ENCODE measurements at places on chromosomes 3 and 15.

DNA sequence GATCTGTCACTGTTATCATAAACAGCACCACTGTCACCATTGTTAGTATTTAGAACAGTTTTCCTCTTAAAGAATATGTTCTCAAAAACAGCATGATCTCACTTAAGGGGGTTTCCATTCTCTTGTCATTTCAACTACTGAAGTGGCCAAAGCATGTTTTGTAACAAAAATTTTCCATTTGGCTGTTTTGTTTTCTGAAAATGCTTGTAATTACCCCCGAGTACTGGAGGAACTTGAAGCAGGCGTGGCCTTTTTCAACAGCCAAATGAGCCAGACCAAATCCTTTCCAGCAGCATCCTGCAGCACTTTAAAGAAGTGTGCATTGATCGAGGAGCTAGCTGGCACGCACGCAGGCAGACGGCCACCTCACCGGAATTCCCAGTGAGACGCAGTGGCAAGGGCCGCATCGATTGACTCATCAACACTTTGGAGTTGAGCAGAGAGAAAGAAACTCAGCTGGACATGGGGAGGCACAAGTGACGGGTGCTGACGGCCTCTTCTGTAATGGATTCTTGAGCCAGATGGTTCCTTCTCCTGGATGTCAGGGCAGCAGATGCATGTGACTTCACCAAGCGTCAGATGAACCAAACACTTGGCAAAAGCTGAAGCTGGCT, 234.3 kb upstream of the IGF1R start:
- no peak for DNase-seq

- DNase-seq = no peak
Measured at GRCh38 chr15:49145651-49146609, 9.5 kb downstream of the COPS2 start.

DNA sequence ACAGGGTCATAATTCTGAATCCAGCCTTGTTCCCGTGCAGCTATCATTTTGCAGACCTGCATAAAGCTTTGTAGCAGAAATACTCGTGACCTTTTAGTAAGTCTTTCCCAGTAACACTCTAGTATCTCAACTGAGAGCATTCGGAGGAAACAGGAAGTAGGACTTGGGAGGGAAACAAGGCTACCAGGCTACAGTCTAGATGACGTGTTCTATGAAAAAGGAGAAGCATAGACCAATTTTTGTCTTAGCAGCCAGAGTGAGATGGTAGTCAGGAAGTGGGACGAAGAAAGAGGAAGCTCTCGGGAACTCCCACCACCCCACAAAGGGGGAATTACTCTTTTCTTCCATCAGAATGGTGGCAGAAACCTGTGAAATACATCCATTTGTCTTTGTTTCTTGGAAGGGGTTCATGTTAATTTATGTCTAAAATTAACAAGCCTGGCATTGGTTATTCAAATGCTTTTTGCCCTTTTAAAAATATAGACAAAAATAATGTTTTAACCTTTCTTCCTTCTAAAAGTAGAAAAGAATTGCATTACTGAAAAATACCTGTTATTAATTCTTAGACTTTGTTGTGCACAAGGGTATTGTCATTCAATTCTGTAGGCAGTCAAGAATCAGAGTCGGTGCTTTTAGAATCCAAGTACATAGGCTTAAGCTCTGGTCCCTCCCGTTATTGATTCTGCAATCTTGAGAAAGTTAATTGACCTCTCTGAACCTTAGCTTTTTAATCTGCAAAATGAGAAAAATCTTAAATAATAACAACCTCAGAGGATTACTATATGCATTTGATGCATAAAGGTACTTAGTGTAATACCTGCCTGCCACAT, 1.6 kb upstream of the SUCNR1 start:
- no peak for DNase-seq

DNA sequence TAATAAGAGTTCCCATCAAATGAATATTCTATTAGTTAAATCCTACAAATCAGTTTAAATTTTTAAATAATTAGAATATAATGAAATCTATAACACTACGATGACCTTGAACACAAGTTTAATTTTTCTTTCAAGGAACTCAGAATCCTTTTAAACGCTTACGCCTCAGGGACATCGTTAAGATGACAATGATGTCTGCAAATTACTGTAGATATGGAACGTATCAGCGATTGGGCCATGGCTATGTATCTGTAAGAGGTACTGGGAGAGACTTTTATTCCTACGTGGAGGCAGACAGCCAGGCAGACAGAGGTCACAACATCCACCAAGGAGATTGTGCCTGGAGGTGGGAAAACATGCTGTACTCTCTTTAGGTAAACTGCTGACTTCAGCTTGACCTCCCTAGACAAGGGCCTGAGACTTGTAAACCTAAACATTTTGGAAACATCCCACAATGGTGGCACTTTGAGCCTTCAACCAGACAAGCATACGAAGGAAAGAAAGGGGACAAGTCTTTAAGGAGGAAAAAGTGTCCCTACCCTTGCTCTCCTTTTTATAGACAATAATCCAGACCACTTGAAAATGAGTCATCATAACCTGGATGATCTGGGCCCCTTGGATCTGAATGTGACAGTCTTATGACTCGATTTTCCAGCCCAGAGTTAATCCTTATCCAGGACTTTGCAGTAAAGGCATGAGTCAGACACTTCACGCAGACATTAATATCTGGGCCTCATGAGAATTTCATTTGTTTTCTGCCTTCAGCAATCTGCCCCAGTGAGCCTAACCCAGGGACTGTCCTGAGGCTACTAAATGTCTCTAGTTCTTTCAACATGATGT, 6.8 kb upstream of the LDHAL6B start:
- no peak for DNase-seq

DNA sequence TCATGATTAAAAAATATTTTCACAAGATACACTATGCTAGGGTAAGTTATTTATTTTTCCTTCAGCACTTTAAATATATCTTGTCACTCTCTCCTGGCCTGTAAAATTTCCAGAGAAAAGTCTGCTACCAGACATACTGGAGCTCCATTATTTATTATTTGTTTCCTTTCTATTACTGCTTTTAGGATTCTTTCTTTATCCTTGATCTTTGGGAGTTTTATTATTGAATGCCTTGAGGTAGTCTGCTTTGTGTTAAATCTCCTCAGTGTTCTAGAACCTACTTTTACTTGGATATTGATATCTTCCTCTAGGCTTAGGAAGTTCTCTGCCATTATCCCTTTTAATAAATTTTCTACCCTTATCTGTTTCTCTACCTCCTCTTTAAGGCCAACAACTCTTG, 142.0 kb upstream of the TGFBR2 start:
- DNase-seq = no peak

DNA sequence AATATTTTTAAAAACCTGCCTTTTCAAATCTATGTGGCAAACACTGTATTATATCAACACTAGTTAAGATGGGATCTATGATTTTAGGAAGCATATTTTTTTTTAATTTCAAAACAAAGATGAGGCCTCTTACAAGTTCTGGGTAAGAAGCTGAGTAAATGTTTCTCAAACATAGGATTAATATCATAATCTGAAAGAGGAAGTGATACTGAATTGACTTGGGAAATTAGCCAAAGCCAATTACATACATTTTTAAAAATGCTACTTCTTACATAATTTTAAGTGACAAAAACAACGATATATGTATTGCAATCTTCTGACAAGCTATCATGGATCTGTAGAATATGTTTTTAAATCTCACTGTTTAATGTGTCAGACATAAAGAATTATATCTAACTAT, 135.1 kb upstream of the UBP1 start:
- DNase-seq = no peak

DNA sequence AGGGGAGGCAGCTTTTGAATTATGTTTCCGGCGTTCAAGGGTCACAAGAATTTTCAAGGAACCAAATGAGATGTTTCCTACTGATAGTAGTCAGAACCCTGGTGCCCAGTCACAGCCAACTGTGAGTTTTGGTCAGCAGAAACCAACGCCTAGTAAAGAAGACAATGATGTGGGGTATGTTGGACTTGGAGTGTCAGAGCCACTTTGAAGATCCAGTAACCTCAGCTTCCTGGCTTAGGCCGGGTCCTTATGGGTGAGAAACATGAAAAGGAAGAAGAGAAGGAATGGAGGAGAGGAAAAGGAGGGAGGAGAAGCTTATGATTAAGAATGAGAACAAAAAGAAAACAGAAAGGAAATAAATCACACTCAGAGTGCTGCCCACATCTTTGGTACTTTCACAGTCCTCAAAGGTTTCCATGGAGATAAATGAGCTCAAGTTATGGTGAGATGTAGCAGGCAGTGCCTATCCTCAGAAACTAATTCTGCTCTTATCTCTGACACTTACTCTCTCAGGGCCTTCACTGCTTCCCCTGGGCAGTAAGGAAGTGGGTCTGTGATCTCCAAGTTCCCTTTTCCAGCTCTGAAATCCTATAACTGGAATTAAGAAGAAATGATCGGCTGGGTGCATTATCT, 2.0 kb upstream of the MCF2L2 start:
- DNase-seq = no peak

- no peak for DNase-seq
Measured at GRCh38 chr3:40299721-40300335, 9.7 kb upstream of the EIF1B start.

- no peak for DNase-seq
Measured at GRCh38 chr15:26531489-26531888, 241.4 kb downstream of the GABRB3 start.

GRCh38 chr15:77514641-77515402, 94.1 kb downstream of the HMG20A start:
- DNase-seq = no peak

DNA sequence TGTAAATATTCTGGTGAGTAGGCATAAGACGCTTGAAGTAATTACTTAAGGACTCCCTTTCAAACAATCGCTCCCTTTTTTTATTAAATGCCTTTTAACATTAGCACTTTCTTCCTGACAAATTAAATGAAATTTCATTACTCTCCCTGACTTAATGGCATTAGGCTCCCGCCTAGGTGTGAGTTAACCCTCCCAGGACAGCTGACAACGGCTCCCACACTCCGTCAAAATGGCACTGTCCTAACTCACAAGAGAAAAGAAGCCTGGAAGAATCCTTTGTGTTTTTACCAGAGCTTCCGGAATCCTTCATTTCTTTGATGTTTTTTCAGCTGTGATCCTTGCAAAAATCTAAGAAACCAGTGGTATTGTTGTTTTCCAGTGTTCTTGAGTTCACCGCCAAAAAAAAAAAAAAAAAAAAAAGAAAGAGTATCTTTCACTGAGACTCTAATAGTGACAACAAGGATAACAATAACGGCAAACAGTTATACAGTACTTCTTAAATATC, 861.0 kb upstream of the NR2F2 start:
- DNase-seq = no peak

GRCh38 chr3:22098021-22098420, 347.0 kb upstream of the ZNF385D start:
- no peak for DNase-seq

DNA sequence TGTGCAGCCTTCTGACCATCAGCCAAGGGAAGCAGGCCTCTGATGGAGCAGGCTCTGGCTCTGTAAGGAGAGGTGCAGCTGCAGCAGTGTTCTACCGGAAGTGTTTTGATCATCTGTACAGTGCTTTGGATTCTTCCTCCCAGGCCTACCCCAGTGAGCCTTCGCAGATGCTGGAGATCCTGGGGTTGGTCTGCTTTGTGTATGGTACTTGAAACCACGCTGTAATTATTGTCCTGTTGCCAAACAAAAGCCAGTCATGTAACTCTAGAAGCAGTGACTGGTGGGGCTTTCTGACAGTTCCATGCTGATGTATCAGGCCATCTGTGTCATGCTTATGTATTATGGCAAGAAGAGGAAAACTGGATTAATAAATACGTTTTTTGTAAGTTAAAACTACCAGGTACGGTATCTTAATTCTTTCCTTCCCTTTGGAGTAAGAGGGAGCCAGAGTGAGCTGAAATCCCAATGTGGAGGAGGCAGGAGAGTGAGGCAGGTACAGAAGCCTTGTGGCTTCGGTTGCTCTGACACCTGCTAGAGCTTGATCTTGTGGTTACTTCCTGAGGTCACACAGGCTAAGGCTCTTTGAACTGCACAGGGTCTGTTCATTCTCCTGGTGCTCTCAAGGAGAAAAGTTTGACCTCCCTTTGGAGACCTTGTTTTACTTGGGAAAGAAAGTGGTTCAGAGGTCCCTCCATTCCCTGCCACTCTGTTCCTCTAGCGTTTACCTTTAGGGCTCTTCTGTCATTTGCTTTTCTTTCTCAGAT, 3.7 kb downstream of the TMEM42 start:
- DNase-seq = no peak

DNA sequence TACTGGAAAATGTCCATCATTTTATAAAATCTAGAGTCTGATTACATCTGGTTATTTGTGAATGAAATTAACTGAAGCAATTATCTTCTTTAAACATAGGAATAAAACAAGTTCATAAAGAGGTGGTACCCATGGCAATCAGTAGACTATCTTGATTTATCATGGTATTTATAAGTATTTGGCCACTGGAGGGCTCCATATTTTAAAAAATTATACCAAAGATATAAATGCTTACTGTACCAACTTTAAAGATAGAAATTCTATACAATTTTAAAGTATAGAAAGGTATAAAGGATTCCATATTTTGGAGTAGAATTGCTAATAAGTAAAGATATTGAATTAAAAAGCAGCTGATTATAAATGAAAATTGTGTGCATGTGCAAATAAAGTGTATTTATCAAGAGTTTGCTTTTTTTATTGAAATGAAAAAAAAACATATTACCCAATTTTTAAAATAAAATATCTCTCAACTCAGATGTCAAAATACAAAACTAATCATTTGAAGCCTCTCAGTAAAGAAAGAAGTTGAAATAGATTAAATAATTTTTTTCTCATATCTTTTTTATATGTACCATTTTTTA, 105.3 kb downstream of the BBX start:
- no peak for DNase-seq

- DNase-seq = no peak
Measured at GRCh38 chr15:66847565-66847991, 145.5 kb downstream of the SMAD6 start.

- no peak for DNase-seq
Measured at GRCh38 chr3:113214917-113215595, 3.7 kb downstream of the BOC start.

- DNase-seq = no peak
Measured at GRCh38 chr3:42317137-42317536, 51.2 kb upstream of the CCK start.

DNA sequence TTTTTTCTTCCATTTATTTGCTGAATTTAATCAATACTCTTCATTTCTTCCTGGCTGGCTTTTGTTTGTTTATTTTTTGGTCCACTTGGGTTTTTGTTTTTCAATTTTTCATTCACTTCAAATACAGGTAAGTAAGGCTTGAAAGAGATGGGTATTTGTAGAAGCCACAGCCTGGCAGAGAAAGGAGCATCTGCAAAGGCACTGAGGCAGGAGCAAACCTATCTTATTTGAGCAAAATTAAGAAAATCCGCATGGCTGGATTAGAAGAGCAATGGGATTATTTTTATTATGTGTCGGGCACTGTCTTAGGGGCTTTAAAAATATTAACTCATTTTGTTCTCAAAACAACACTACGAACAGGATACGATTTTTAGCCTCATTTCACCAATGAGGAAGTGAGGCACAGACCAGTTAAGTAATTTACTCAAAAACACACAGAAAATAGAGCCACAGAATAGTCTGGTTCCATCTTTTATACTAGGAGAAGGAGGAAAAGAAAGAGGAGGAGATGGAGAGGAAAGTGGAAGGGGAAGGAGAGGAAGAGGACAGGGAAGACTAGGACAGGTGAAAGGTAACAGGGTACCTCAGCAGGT, 35.1 kb upstream of the CCDC80 start:
- no peak for DNase-seq

- no peak for DNase-seq
Measured at GRCh38 chr15:90142216-90143165, 40.2 kb upstream of the IDH2 start.

- DNase-seq = no peak
Measured at GRCh38 chr3:112531358-112531781, 30.4 kb downstream of the ATG3 start.
